ENCODE measurements at places on chromosomes 2 and 18. TPM values are rescaled to one million over a fixed set of nuclear protein-coding genes. Genes with fewer than 3 reads are reported as not detected.

DNA sequence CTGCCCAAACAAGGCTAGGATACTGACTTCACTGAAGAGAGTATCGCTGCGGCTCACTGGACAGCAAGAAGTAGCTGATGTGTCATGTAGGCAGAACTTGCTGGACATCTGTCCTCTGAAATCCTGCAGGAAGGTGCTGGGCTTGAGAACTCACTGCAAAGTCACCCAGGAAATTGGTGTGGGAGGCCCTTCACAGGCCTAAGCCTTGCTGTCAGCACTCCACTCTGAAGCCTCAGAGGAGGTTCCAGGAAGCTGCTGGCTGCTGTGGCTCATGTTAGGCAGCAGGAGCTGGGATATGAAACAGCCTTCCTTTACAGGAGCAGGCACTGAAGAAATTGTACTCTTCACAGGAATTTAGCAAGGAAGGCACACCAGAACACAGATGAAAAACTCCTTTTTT is 88.3 kb upstream of the CCDC68 start:
- DNase-seq: no peak
- H3K27me3 ChIP-seq: peaks cover 2% of the 10 kb centered on the region
- H3K27ac ChIP-seq: no peak overlapping the region
- no peaks in the 10 kb centered on the region for H3K4me1 ChIP-seq
- no peak overlapping the region for H3K4me3 ChIP-seq
- H3K36me3 ChIP-seq: no peaks in the 10 kb centered on the region

Gene CROCC2
- total RNA-seq: not detected

DNA sequence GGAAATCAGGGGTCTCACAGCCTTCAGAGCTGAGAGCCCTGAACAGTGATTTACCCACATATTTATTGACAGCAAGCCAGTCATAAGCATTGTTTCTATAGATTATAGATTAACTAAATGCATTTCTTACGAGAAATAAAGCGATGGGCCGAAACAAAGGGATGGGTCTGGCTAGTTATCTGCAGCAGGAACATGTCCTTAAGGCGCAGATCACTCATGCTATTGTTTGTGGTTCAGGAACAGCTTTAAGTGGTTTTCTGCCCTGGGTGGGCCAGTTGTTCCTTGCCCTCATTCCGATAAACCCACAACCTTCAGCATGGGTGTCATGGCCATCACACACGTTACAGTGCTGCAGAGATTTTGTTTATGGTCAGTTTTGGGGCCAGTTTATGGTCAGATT is 36.4 kb downstream of the TANC1 start:
- no peaks in the 10 kb centered on the region for H3K36me3 ChIP-seq
- no peak for DNase-seq
- no peaks in the 10 kb centered on the region for H3K4me1 ChIP-seq
- H3K4me3 ChIP-seq: no peak overlapping the region

DNA sequence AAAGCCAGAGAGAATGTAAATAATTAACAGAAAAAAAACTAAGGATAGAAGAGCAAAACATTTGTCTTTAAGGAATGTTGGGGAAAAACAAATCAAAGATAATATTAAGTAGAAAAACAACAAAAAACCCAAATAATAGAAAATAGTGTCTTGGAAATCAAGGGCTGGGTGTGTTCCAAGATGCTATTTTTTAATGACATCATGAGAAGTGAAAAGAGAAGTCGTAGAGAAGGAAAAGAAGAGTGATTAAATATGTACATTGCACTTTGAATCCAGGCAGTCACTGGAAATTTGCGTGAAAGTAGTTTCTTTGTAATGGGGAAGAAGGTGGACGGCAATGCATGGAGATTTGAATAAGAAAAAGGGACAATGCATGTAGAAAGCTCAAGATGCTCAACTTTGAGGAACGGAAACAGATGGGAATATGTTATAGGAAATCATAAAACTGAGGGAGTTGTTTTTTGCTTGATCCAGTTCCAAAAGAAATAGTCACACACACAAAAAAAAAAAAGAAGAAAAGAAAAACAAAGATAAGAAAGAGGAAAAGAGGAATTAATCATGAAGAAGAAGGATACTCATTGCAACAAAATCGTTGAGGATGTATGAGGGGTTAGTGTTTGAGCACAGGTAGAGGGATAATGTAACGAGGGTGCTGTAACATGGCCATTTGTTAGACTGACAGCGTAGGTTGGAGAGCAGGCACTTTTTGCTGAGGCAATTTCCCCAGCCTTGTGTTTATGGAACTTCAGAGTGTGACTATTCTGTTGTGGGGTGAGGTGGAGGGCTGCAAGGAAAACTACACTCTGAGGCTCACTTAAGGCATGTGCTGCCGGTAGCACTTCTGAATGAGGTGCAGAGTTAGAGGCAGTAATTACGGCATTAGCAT is 184.1 kb downstream of the CALCRL start:
- H3K27ac ChIP-seq: no peak overlapping the region
- DNase-seq: no peak
- no peaks in the 10 kb centered on the region for H3K27me3 ChIP-seq
- H3K4me1 ChIP-seq: no peaks in the 10 kb centered on the region
- H3K4me3 ChIP-seq: no peak overlapping the region

Gene CREG2
- total RNA-seq: not detected

GRCh38 chr18:34077599-34077998 is 147.1 kb downstream of the NOL4 start:
- no peaks in the 10 kb centered on the region for H3K36me3 ChIP-seq
- H3K27ac ChIP-seq: no peak overlapping the region
- H3K27me3 ChIP-seq: no peaks in the 10 kb centered on the region
- no peaks in the 10 kb centered on the region for H3K4me1 ChIP-seq
- no peak for DNase-seq

DNA sequence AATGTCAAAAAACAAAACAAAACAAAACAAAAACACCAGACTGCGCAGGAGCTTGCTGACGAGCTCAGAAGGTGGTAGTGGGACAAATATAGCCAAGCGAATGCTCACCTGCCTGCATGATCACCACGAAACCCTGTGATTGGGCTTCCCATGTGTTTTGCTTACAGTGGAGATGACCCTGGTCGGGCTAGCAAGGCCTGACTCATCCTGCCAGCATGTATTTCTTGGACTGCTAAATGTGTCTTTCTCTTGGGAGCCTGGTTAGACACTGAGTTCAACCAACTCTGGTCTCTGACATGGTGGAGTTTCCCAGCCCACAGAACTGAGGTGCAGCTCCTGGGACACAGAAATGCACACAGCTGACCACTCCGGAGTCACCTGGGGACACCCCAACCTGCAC is 30.7 kb upstream of the DUSP2 start:
- H3K4me1 ChIP-seq: peaks cover 22% of the 10 kb centered on the region
- no peaks in the 10 kb centered on the region for H3K27me3 ChIP-seq
- DNase-seq: no peak
- no peak overlapping the region for H3K4me3 ChIP-seq
- H3K36me3 ChIP-seq: no peaks in the 10 kb centered on the region

Gene UGT1A6
- total RNA-seq: not detected

DNA sequence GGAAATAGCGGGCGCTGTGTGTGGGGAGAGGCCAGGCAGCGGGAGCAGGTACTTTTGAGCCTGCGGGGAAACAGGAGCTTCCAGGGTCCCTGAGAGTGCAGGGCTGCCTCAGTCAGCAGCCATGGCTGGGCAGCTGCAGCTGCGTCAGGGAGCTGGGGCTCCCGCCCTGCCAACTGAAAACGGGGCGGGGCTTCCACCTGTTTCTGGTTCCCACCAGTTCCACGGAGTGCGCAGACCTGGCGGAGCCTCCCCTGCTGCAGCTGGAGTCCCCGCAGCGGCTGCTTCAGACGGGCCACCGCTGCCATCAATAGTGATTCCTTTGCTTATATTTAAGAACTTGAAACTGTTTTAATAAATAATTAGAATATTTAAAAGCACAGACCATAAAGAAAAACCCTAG is 30.6 kb upstream of the RPRM start:
- no peaks in the 10 kb centered on the region for H3K4me1 ChIP-seq
- H3K27me3 ChIP-seq: peaks cover 5% of the 10 kb centered on the region
- H3K4me3 ChIP-seq: no peak overlapping the region
- H3K36me3 ChIP-seq: no peaks in the 10 kb centered on the region

DNA sequence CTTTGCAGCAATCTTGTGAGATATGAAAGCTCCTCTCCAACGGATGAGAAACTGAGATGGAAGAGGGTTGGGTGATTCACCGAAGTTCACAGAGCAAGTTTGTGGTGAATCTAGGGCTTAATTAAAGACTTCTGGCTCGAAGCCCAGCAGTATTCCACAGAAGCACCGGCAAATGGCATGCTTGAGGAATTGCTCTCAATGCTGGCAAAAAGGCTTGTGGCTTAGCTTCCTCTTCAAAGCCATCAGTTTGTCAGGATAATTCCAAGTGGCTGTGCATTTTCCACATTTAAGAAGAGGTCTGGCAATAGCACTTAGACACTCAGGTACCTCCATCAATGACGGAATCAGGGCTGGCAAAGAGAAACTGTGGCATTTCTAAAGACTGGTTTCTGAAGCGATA is 98.7 kb upstream of the SLC66A3 start:
- DNase-seq: no peak
- no peak overlapping the region for H3K27ac ChIP-seq
- H3K27me3 ChIP-seq: peaks cover 8% of the 10 kb centered on the region
- H3K4me3 ChIP-seq: no peak overlapping the region

- peak overlapping the region; percentile 44 for H3K4me3 ChIP-seq
- peak; percentile 88 for DNase-seq
Observed at GRCh38 chr2:232321156-232321816, 57.3 kb upstream of the ALPP start.

DNA sequence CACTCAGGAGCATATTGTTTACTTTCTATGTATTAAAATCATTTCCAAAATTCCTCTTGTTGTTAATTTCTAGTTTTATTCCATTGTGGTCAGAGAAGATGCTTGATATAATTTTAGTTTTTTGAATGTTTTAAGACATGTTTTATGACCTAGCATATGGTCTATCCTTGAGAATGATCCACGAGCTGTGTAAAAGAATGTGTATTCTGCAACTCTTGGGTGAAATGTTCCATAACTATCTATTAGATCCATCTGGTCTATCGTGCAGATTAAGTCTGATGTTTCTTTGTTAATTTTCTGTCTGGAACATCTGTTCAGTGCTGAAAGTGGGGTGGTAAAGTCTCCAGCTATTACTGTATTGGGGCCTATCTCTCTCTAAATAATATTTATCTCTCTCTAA is 83.3 kb upstream of the EPAS1 start:
- no peaks in the 10 kb centered on the region for H3K4me1 ChIP-seq
- H3K27me3 ChIP-seq: no peaks in the 10 kb centered on the region
- no peaks in the 10 kb centered on the region for H3K36me3 ChIP-seq
- no peak for DNase-seq
- H3K27ac ChIP-seq: no peak overlapping the region

DNA sequence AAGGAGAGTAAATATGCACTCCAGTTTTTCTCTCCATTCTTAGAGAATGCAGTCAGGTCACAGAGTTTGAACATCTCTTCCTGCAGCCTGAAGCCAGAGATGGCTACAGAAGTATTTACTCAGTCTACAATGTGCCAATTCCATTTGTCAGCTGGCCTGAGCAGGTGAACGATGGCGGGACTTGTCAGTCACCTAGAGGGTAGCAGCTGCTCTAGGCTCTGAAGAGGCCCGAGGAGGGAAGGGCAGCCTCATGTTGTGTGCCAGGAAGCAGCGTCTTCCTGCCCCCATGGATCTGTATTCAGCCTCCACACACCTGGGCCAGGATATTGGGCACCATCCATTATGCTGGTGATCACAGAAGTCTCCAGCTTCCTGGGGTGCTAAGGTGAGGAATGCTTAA is 316.7 kb upstream of the CHAC2 start:
- no peak overlapping the region for H3K27ac ChIP-seq
- H3K4me1 ChIP-seq: no peaks in the 10 kb centered on the region
- no peak overlapping the region for H3K4me3 ChIP-seq
- no peaks in the 10 kb centered on the region for H3K36me3 ChIP-seq
- no peak for DNase-seq

DNA sequence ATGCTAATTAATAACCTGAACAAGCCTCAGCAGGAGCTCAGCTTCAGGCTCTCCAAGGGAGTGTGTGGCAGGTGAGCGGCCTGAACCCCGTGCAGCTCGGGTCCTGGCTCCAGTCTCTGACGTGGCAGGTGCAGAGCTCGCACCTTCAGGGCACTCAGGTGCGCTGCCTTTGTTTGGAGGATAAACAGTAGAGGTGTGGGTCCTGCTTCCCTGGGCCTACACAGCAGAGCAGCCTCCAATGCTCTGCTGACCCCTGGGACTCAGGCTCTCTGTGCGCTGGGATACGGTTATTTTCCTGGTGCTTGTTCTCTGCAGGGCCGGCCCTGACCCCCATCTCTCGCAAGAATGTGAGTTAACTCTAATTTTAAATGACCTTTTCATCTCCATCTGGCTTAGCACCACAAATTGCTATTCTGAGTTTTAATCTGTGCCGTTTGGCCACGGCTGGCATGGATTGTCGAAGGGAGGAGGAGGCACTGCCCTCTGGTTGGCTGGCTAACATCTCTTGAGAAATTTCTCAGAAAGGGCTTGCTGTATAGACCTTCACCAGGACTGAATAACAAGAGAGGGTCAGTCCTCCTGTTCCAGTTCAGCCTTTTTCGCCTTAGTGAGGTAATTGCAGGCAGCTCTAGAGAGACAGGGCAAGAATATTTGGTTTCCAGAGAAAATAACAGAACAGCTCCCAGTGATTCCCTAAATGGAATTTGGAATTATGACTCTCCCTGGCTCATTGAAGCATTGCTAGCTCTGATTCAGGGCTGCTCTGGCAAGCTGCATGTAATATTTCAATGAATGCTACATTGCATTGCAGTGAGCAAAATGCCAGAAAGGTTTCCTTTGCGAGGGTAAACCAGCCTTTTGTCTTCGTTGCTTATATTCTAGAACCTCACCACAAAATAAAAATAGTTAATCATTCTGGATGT is 161.8 kb downstream of the DCDC2C start:
- H3K27me3 ChIP-seq: peaks cover 2% of the 10 kb centered on the region
- no peaks in the 10 kb centered on the region for H3K4me1 ChIP-seq
- DNase-seq: no peak

DNA sequence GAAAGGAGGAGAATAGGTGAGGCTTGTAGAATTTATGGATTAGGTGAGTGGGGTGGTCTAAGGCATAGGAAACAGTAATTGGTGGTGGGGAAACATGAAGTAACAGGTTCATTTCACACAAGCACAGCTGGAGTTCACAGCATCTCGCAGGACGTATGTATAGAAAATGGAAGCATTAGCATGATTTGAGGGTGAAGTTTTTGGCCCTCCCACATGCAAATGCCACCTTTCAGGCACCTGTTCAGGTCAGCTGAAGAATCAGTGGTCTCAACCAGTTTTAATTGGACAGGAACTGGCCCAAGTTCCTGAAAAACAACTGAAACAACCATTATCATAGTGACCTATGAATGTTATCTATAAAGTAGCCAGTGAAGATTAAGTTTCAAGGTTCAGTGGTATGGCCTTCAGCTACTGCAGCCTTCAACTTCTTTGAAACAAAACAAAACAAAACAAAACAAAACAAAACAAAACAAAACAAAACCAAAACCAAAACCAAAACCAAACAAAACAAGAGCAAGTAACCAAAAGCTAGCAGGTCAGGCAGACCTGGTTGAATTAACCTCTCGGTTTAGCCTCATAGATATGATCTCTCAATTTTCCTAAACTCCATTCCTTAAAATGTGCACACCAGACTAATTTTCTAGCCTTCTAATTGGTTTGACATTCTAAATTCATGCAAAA is 102.1 kb upstream of the SPHKAP start:
- DNase-seq: no peak
- H3K36me3 ChIP-seq: no peaks in the 10 kb centered on the region
- H3K4me1 ChIP-seq: no peaks in the 10 kb centered on the region
- H3K27ac ChIP-seq: no peak overlapping the region
- H3K4me3 ChIP-seq: no peak overlapping the region
